Neural crest cell (in vitro differentiated cells): ENCODE measurements at places on chromosomes 16 and 17.
A peak's percentile ranks its signal among the peaks of the same experiment; 100 is the strongest.

DNA sequence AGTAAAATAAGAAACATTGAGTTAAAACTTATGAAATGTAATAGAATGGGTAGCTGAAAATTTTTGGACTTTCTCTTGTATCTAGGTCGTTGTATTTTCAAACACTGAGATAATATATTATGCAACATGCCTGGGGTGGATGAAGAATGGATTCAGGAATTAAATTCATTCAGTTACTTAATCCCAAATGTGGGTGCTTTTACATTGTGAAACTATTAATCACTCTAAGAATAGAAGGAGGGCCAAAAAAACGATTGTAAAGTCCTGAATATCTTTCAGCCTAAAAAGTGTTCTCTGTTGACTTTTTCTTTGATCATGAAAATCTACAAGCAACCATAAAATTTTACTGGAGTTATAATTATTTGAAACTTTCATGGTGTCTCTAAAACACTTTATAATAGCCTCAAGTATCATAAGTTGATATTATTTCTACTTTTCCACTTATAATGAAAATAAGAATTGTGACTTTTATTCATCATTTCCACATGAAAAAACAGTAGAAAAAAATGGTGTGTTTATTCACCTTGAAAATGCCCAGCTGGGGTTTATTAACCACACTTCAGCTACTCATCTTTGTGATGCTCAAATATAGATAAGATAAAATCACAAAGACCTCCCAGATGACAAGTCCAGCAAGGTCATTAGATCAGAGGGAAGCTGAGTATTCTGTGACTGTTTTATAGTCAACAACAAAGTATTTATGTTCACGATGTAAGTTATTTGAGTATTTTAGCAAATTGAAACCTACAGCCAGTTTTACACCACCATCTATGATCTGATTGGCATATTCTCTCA lies 619.9 kb upstream of the SOX9 start:
- H3K4me3 ChIP-seq: no peak overlapping the region
- H3K4me1 ChIP-seq: peaks cover 4% of the 10 kb centered on the region
- DNase-seq: no peak
- H3K27me3 ChIP-seq: no peaks in the 10 kb centered on the region
- H3K36me3 ChIP-seq: no peaks in the 10 kb centered on the region

- H3K36me3 ChIP-seq: peaks cover 13% of the 10 kb centered on the region
- peaks cover 41% of the 10 kb centered on the region for H3K4me1 ChIP-seq
- peak overlapping the region; percentile 36 for H3K27ac ChIP-seq
- no peak overlapping the region for H3K4me3 ChIP-seq
Observed at GRCh38 chr17:65522751-65523404, 38.6 kb downstream of the AXIN2 start.

DNA sequence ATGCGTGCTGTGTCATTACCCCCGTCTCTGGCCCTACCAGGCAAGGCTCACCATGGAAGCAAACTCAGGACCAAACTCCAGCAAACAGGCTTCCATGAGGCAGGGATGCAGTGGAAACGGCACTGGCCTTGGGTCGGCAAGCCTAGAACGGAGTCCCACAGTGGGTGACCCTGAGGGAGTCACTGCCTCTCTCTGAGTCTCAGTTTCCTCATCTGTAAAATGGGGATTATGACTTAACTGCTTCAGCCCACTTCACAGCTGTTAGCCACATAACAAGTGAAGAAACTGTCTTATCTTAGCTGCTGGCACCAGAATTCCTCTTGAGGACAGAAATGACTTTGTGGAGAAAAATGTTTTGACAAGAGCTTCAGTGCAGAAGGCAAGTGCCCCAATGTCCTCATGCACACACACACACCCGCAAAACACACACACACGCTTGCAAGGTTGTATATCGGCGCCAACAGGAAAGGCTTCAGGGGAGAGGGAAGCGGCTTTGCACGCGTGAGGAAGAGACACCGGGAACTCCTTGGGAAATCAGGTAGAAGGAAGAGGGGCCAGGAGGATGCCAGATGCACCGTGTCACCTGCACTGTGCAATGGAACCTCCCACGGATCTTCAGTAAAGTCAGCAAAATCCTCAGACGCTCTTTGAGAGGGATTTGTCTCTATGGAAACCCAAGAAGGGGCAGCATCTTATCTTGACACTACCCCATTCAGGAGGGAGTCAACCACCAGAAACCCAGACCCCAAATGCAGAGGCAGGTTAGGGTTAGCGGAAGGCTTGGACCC lies 53.7 kb downstream of the GSG1L start:
- H3K36me3 ChIP-seq: no peaks in the 10 kb centered on the region
- H3K27ac ChIP-seq: no peak overlapping the region
- peaks cover 16% of the 10 kb centered on the region for H3K4me1 ChIP-seq
- no peak for DNase-seq
- no peaks in the 10 kb centered on the region for H3K27me3 ChIP-seq

GRCh38 chr17:57906910-57907309 lies 48.3 kb downstream of the CUEDC1 start:
- peak; percentile 57 for DNase-seq
- peak overlapping the region; percentile 76 for H3K4me3 ChIP-seq
- H3K27me3 ChIP-seq: no peaks in the 10 kb centered on the region
- H3K27ac ChIP-seq: peak overlapping the region; percentile 95

- no peaks in the 10 kb centered on the region for H3K36me3 ChIP-seq
- H3K4me1 ChIP-seq: peaks cover 10% of the 10 kb centered on the region
- no peak for DNase-seq
- peak overlapping the region; percentile 6 for H3K27ac ChIP-seq
Observed at GRCh38 chr17:80253631-80254395, 6.8 kb upstream of the RNF213 start.

DNA sequence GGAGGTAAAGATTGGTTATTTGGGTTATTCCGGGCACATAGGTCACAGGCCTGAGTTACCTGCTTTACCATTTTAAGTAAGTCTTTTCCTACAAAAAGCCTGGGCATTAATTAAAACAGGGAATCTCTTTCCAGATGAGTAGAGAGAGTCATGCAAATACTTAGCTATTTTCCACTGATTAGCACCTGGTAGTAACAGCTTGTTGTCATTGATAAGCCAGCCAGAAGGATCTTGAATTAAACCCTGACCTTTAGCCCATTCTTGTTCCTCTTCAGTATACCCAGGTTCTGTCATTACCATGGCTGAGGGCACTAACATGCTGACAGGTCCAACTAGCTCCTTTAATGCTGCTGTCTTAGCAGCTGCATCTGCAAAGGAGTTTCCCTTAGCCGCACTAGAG lies 44.4 kb upstream of the ARL4D start:
- H3K27me3 ChIP-seq: no peaks in the 10 kb centered on the region
- DNase-seq: no peak
- no peak overlapping the region for H3K27ac ChIP-seq
- peaks cover 18% of the 10 kb centered on the region for H3K36me3 ChIP-seq
- H3K4me3 ChIP-seq: no peak overlapping the region
